ENCODE measurements at places on chromosomes 5 and 9. TPM values are rescaled to one million over a fixed set of nuclear protein-coding genes. Genes with fewer than 3 reads are reported as not detected.

GRCh38 chr9:6426117-6426516 lies 13.1 kb downstream of the UHRF2 start:
- no peak for ATAC-seq

DNA sequence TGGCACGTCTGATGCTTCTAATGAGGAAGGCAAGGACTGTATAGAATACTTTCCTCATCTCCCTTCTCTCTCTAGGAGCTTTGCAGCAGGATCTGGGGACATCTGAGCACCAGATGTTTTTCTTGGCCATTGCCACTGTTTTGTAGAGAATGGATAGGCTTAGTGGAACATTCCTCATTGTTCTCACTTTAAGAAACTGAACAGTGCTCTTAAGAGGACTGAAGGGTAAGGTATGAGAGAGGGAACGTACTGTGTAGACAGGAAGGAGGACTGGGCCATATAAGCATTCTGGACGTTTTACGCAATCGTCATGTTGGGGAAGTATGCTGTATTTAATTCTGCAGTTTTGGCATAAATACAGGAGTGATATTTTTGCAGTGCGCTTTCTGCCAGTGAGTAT lies 70.6 kb downstream of the SMARCA2 start:
- ATAC-seq, result no peak

DNA sequence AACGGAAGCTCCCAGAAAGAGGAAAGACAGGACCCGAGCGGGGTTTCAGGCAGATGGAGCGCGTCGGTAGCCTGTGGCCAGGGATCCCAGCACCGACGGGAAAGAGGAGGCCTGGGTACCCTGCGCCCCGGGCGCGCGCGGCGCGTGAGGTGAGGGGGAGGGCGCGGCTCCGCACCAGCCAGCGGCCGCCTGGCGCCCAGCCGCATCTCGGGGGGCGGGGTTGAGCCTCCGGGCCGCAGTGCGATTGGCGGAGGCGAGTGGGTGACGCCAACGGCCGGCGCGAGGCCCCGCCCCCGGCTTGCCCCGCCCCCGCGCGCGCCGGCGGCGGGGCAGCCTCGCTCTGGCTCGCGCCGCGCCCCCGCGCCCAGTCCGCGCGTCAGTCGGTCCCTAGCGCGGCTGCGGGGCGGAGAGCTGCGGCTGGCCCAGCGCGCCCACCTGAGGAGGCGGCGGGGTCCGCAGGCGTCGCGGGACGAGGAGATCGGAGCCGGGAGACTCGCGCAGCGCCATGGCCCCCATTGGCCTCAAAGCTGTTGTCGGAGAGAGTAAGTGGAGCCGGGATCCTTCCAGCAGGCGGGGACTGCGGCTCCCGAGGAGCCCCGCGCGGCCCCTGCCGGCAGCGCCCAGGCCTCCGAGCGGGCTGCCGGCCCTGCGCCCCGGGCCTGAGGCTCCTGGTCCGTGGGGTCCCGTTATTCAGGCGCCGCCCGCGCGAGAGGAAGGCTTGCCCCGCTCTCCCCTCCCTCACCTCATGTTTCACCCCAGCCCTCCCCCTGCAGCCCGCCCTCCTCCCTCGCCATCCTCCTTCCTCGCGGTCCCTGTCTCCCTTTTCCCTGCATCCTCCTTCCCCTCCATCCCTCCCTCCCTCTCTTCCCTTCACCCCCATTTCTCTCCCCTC lies at the start of gene STXBP1:
Gene STXBP1 (plus strand): TSS at position 379 of the 892 bp plus-strand sequence. CDS start 127 bp downstream, at position 506.
- ATAC-seq, result peak; percentile 90

- ATAC-seq, result no peak
Observed at GRCh38 chr9:94881023-94881422, 154.5 kb downstream of the AOPEP start.

- no peak for ATAC-seq
Observed at GRCh38 chr9:88949425-88949824, 41.8 kb upstream of the S1PR3 start.

DNA sequence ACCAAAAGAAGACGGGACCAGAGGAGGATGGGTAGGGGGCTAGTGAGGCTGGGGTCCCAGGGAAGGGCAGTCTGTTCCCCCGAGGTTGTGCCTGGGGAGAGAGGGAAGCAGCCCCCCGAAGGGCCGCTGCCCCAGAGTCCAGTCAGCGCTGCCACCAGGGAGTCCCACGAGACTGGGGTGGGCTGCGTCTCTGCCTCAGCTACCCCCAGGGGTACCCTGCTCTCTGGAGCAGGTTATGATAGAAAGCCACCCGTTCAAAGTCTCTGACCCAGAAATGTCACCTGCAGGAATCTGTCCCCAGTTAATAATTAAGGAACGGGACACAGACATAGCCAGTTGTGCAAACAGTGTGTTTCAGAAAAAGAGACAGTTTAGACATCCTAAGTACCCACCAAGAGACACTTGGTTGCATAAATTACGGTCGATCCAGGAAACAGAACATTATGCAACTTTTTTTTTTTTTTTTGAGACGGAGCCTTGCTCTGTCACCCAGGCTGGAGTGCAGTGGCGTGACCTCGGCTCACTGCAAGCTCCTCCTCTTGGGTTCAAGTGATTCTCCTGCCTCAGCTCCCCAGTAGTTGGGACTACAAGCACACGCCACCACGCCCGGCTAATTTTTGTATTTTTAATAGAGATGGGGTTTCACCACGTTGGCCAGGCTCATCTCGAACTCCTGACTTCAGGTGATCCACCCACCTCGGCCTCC lies 10.7 kb upstream of the AGPAT2 start:
- ATAC-seq, result no peak

DNA sequence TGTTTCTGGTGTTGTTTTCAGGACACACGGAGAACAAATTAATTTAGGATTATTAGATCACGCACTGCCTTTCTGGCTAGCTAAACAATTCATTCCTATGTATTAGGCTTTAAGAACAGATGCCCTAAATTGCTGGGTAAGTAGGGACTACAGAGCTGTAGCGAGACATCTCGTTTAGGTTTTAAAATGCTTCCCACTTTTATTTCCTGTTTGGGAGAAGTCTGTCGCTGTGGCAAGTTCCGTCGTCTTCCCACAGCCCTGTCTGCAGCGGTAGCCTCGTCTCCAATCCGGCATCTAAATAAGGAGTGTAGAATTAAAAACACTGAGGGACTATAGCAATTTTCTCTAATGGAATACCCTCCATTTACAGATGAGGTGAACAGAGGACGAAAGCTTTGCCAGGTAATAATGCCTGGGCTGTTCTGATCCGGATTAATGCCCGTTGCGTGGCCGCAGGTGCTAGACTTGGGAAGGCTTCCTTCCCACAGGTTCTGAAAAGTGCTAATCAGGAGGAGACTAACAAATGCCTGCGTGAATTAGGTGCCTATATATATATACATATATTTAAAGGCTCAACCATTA lies 1.3 kb upstream of the TRIM36 start:
- ATAC-seq, result no peak

DNA sequence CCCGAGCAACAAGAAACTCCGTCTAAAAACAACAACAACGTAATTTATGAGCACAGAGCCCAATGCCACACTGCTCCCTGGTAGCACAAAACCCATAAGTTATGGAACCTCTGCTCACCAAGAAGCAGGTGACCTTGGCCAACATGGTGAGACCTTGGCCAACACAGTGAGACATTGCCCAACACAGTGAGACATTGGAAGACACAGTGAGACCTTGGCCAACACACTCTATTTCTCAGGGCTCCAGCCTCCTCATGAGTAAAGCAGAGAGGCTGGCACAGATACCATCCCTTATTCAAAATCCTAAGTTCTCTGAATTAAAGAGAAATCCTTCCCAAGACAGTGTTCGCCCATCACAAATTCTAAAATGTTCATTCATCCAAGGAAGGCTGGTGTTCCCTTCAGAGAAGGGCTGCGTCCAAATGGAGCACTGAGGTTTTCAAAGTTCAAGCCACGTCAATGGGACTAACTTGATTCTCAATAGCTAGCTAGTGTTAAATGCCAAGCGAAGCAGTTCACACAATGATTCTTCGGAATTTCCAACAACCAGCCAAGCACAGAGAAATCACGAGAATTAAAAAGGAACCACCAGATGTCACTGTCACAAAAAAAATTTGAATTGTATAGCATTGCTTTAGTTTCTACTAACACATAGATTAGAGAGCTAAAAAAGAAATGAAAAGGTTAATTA lies 29.5 kb downstream of the TTC39B start:
- ATAC-seq, result no peak

- peak; percentile 57 for ATAC-seq
Observed at GRCh38 chr9:129868872-129869486, 33.7 kb downstream of the USP20 start.

- ATAC-seq, result peak; percentile 81
Observed at GRCh38 chr5:142095651-142096330, 12.8 kb upstream of the NDFIP1 start.

DNA sequence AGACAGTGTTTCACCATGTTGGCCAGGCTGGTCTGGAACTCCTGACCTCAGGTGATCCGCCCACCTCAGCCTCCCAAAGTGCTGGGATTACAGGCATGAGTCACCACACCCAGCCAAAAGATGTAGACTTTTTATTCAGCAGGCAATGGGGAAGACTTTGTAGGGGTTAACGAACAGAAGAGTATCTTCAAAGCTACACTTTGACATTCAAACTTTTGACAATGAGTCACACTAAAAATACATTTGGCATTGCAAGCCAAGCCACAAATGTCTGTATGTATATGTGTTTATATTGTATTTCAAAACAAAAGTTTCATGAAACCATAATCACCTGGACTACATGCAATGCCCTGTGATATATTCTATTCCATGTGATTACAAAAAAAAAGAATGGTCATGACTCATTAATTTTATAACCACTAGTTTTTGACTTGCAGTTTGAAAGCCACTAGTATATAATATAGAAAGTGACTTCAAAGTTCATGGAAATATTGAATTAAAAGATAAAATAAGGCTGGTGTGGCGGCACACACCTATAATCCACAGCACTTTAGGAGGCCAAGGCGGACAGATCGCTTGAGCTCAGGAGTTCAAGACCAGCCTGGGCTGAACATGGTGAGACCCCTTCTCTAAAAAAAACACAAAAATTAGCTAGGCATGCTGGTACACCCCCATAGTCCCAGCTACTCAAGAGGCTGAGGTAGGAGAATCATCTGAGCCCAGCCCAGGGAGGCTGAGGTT lies 8.3 kb downstream of the DIMT1 start:
- peak; percentile 35 for ATAC-seq

DNA sequence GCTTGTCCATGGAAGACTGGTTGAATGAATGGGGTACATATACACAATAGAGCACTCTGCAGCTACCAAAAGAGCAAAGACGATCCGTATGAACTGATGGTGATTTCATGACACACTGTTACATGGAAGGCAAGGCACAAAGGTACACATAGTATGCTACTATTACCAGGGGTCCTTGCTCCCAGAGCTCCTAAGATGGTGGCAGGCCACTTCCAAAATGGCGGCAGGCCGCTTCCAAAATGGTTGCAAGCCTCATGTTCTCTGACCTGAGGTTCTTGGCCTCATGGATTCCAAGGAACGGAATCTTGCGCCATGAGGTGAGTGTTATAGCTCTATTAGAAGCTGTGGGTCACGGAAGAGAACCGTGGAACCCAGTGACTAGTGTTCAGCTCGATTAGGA lies 147.5 kb downstream of the RFK start:
- ATAC-seq, result no peak

GRCh38 chr5:180609386-180609785 lies 18.1 kb upstream of the SCGB3A1 start:
- no peak for ATAC-seq

- no peak for ATAC-seq
Observed at GRCh38 chr5:146450002-146450401, 2.9 kb downstream of the TCERG1 start.

DNA sequence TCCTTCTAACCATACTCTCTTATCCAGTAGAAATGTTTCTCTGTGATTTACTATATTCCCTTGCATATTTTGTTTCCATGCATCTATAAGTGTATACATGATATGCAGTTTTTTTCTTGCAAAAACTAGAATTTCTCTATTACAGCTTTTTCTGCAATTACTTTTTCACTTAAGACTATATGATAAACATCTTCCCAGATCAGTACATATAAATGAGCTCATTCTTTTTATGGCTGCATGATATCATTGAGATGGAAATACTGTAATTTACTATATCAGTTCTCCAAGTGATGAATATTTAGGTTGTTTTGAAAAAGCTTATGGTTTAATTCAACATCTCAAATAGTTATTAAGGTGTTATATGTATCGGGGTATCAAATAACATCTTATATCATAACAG lies 18.1 kb upstream of the ZNF608 start:
- ATAC-seq, result no peak

- no peak for ATAC-seq
Observed at GRCh38 chr5:138875552-138875875, 379 bp upstream of the LRRTM2 start.

- no peak for ATAC-seq
Observed at GRCh38 chr5:143108498-143109128, 294.9 kb downstream of the NR3C1 start.

- no peak for ATAC-seq
Observed at GRCh38 chr9:120905315-120906164, 21.1 kb downstream of the TRAF1 start.

GRCh38 chr9:133538176-133538575 lies 3.7 kb downstream of the ADAMTSL2 start:
- no peak for ATAC-seq

GRCh38 chr5:13179407-13180087 lies 764.9 kb downstream of the DNAH5 start:
- no peak for ATAC-seq

DNA sequence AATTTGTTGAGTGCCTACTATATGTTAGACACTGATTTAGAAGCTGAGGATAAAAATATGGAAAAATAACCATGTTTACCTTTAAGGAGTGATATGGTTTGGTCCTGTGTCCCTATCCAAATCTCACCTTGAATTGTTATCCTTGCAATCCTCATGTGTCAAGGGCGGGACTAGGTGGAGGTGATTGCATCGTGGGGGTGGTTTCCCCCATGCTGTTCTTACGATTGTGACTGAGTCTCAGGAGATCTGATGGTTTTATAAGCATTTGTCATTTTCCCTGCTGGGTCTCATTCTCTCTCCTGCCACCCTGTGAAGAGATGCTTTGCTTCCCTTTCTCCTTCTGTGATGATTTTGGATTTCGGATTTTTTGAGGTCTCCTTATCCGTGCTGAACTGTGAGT lies 876.4 kb downstream of the DTWD2 start:
- ATAC-seq, result no peak

- ATAC-seq, result peak; percentile 91
Observed at GRCh38 chr5:57862471-57862911, 379.9 kb upstream of the ACTBL2 start.

DNA sequence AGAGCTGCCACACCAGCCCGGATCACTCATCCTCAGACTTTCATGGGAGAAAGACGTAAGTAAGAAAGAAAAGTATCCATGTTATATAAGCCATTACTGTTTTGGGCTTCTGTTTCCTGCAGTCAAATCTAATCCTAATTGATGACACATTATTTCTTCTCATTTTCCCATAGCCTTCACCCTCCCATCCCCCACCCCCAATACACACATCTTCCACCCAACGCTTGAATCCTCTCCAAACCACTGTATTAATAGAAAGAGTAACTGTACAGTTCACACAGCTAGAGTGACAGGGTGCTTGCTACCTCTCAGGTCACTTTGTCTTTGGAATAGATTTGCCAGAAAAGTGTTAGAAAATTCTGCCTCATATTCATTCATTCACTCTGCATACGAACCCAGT lies 69.3 kb upstream of the IL17B start:
- no peak for ATAC-seq

GRCh38 chr5:54860321-54860720 lies 125.1 kb downstream of the ESM1 start:
- no peak for ATAC-seq

Gene GPR151
- total RNA-seq, result not detected

Gene MSANTD3
- total RNA-seq, result 10.3 TPM

Gene PCDHB8
- 0.40 TPM for total RNA-seq

Gene PHYHD1
- total RNA-seq, result 12.4 TPM

Gene PCDHA1
- total RNA-seq, result not detected

Gene MLANA
- not detected for total RNA-seq

Gene FOXD1
- 0.88 TPM for total RNA-seq

Gene CCDC192
- total RNA-seq, result not detected

Gene TLX3
- not detected for total RNA-seq

Measured in esophagus mucosa (tissue), 1 donor.